ENCODE measurements at places on chromosomes 2 and 18.

GRCh38 chr2:175624785-175625184, 377.3 kb downstream of the LNPK start:
- DNase-seq: no peak

DNA sequence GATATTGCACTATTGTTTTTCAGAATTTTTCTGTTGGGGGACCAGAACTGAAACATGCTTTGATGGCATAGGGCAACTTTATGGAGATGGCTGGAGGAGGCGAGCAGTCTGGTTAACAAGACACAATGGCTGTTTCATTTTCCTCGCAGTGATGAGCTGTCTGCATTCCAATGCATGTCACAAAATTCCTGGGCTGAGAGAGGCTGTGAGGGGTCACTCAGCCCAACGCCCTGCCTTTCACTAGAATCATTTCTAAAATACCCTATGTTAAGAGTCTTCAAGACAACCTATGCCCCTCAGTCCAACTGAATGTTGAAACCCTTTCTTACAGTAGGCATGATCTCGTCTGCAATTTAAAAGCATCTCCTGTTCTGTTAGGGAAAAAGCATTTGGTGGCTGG, 1090.0 kb downstream of the BCL11A start:
- no peak for DNase-seq

DNA sequence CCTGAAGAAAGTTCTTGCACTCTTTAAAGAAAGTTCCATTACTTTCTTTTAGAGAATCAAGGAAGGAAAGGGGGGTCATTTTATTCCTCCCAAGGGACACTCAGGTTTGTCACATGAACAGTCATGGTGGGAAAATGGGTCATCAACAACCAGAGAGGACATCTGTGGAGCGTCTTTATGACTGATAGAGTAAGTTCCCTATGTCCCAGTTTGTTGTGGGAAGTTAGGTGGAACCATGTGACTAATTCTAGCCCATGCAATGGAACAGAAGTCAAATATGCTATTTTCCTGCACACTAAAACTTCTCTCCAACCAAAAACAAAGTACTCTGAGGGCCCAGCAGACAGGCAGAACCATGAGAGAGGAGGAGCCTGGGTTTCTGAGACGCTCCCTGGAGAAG, 165.6 kb upstream of the SERTAD2 start:
- DNase-seq: no peak

GRCh38 chr2:190930411-190930810, 49.8 kb downstream of the GLS start:
- DNase-seq: no peak

- DNase-seq: no peak
Measured at GRCh38 chr2:218853766-218854165, 5.8 kb upstream of the WNT6 start.

DNA sequence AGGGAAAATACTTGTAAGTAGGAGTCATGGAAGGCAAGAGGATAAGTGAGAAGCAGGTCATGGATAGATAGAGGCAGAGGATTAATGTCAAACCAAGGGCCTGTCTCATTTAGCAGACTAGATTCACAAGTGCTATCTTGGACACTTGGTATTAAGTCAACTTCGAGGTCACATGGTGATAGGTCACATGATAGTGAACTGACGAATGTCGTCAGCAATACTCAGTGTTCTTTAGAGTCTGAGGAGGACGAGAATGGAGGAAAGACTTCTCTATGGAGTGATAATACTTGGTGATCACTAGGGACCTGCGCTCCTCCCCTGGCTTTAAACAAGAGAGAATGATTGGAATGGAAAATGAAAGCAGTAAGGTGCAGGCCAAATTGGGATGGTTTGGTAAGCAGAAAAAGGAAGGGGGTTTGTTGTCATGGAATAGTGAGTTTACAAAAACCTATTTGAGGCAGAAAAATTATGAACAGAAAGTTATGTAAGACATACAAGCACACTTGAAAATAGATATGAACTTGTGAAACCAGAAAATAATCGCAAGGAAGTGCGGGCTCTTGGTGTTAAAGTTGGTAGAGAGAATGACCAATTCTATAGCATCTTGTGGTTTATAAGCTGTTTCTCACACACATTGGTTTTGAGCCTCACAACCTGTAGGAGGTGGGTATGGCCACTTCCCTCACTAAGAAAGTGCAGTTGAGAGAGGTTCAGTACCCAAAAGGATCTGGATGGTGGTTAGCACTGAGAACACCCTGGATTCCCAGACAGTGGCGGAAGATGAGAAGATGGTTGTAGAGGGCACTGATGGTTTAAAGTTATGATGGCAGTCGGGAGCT, 141.5 kb downstream of the WDSUB1 start:
- DNase-seq: no peak

DNA sequence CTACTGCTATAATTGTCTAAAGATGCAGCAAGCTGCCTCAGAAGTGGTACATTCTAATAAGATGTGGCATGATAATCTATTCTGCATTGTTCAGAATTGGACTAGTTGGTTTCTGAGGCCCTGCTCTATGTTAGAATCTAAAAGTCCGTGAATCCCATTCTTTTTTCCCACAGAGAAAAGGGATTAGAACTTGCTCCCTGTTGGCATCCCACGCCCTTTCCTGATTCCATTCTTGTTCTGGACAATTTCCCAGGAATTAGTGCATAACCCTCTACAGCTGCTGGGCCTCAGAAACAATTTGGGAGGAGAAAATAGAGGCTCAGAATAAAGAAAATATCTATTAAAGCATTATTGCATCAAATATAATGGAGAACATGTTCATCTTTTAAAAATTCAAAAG, 282.7 kb downstream of the NRXN1 start:
- no peak for DNase-seq

DNA sequence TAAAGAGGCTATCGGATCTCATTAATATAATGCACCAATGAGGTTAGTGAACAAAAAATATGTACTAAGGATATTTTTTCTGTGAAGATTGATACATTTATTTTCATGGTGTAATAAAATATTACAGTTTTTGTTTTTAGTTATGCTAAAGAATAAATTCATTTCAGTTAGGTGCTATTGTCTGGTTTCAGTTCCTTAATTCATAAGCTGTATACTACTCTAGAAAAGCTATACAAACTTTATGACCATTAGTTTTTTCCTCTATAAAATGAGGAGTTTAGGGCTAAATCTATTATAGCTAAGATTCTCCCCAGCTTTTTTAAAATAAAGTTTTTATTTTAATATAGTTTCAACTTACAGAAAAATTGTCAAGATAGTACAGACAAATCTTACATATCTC, 1311.7 kb upstream of the NXPH2 start:
- DNase-seq: no peak

DNA sequence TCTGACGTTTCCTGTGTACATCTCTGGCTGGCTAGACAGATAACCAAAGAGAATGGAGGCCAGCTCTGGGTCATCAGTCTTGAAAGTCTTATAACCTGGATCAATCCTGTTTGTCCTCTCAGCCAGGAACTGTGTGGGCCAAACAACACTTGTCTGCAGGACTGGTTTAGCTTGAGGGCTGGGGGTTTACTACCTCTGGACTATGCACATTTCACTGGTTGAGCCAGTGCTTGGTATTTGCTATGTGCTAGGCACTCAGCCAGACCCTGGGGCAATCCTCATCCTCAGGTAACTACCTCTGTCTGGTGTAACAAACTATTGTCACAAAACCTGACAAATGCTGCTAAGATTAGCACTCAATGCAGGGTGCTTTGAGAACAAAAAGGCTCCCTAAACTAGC, 169.7 kb downstream of the HAUS1 start:
- DNase-seq: no peak

GRCh38 chr2:119489232-119489952, 34.9 kb downstream of the SCTR start:
- no peak for DNase-seq

DNA sequence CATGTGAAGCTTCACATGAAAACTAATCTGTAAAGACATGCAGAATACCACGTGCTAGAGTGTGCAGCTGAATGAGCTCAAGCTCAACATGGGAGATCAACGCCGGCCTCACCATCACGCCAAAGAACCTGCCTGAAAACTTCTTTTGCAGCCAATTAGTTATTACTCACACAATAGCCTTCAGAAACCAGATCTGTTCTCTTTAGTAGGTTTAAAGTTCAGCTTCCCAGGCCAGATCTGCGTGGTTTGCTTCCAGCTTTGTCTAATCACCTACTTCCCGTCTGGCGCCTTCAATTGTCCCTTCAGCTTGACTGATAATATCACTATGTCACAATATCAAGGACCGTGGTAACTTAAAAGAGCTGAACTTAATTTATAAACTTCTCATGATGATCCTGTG, 68.0 kb upstream of the ZNF236 start:
- no peak for DNase-seq

DNA sequence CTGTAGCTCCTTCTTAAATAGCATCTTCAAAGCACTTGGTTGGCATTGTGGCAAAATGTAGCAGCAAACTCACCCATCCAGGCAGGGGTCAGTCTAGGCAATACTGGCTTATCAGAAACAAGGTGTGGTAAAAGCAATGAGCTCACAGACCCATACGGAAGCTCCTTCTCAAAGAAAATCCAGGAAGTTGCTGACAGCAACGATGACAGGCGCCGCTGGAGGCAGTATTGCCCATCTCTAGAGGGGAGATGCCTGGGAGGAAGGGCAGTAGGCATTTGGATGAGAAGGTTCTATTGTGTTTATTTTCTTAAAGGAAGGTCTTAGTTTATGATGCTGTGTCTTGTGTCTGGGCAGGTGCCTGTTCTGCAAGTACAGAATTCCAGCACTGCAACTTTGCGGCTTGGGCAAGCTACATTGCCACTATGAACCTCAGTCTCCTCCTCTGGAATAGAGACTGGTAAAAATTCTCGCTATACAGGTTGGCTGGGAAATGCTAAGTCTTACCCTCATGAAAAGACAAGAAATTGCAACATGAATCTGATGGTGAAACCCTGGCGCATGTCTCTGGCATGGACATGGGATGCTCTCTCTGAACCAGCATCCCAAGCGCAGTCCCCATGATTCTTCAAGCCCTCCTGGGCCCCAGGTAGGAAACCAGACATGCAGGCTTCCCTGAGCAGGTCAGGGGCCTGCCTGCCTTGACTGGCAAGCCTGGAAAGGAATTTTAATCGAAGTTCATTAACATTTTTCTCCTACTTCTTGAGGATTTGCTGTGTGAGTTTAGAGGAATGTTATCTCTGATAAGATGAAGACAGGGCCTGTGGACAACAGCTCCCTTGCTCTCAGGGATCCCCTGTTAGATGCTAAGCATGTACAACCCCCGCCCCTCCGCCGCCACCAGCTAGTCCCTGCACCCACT, 156.0 kb downstream of the TFCP2L1 start:
- DNase-seq: no peak

GRCh38 chr18:27823053-27823452, 353.9 kb downstream of the CDH2 start:
- DNase-seq: no peak

GRCh38 chr2:11750917-11751316, 4.5 kb downstream of the LPIN1 start:
- DNase-seq: no peak

GRCh38 chr2:74596584-74596983, 42.1 kb downstream of the DOK1 start:
- no peak for DNase-seq

GRCh38 chr18:5982332-5982731, 87.0 kb upstream of the TMEM200C start:
- DNase-seq: no peak

- DNase-seq: no peak
Measured at GRCh38 chr2:120765678-120766469, 30.2 kb downstream of the GLI2 start.

GRCh38 chr18:38459131-38459994, 893.8 kb upstream of the CELF4 start:
- no peak for DNase-seq

- no peak for DNase-seq
Measured at GRCh38 chr2:9717886-9718451, 87.2 kb upstream of the YWHAQ start.

- DNase-seq: no peak
Measured at GRCh38 chr2:1787755-1788477, 43.6 kb upstream of the PXDN start.

- peak; percentile 25 for DNase-seq
Measured at GRCh38 chr18:46343931-46344372, 239.8 kb downstream of the HAUS1 start.
